ENCODE measurements at places on chromosomes 12 and 14.

- no peak for DNase-seq
Measured at GRCh38 chr12:77725611-77726010, 105.1 kb upstream of the NAV3 start.

- DNase-seq: no peak
Measured at GRCh38 chr14:85519661-85520305, 10.2 kb upstream of the FLRT2 start.

DNA sequence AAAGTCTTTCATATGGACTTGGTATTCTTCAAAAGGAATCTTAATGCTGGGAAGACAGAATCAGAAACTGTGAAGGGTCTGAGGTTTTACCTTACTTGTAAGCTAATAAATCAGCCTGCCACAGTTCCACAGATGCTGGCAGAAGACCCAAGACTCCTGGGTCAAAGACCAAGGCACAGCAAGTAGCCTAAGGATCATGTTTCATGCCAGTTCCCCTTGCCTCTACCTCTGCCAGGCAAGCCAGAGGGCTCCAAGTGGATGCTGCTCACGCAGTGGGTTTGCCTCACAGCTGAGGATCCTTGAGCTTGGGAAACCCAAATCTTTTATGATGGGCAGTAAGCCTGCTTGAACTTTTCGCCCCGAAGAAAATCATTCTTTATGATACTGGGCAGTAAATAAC, 15.2 kb upstream of the RXYLT1 start:
- DNase-seq: no peak

GRCh38 chr12:110010853-110011723, 11.9 kb downstream of the ANKRD13A start:
- DNase-seq: peak; percentile 22

DNA sequence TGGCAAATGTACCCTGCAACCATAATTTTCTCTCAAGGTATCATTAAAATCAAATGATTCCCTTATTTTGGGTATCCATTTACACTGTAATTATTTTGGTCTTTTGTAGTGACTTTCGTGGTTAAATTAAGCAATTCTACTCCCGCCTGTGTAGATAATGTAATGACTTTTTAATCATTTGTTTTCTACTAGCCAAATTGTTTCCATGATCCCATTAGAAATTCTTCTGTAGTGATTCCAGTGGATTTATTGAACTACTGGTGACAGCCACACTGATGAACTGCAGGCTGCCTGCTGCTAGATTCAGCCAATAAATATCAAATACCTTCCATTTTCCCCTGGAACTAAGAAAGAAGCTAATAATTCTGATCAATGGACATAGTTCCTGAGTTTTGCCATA, 96.0 kb downstream of the WIF1 start:
- no peak for DNase-seq

DNA sequence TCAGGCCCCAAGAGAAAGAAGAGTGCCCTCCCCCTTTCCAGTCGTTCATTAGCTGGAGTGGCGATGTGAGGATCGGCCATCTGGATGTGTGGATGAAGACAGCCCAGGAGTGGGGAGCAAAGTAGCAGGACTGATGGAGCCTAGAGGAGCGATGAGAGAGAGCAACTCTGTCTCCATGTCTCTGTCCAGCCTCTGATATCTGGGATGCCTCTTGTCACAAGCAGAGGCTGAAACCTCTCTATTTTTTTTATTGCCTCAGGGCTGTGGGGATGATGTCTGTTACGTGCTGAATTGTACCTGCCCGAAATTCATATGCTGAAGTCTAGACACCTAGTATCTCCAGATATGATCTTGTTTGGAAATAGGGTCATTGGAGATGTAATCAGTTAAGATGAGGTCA, 2.7 kb downstream of the SERPINA11 start:
- DNase-seq: no peak

DNA sequence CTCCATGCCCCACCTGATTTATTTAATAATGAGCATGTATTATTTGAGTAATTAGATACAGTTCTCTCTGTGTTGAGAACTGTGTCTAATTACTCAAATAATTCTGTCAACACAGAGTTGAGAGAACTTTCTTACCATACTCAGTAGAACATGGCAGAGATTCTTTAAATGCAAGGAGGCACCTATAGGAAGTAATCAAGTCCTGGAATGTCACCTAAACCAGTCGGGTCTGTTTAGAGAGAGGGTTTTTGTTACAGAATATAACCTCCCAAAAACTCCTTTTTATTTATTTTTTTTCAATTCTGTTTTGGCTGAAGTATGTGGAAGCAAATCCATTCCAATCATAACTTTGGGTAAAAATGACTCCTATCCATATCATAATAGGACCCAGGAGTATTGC, 37.5 kb upstream of the CIT start:
- no peak for DNase-seq

DNA sequence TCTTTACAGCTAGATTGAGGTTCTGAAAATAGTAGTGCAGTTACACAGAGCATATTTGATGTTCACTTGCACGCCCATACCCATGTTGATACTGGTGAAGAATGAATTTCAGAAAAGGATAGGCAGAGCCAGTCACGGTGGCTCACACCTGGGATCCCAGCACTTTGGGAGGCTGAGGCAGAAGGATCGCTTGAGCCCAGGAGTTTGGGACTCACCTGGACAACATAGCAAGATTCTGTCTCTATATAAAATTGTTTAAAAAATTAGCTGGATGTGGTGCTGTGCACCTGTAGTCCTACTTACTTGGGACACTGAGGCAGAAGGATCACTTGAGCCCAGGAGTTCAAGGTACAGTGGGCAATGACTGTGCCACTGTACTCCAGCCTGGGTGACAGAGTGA, 56.6 kb downstream of the MDM2 start:
- DNase-seq: no peak

DNA sequence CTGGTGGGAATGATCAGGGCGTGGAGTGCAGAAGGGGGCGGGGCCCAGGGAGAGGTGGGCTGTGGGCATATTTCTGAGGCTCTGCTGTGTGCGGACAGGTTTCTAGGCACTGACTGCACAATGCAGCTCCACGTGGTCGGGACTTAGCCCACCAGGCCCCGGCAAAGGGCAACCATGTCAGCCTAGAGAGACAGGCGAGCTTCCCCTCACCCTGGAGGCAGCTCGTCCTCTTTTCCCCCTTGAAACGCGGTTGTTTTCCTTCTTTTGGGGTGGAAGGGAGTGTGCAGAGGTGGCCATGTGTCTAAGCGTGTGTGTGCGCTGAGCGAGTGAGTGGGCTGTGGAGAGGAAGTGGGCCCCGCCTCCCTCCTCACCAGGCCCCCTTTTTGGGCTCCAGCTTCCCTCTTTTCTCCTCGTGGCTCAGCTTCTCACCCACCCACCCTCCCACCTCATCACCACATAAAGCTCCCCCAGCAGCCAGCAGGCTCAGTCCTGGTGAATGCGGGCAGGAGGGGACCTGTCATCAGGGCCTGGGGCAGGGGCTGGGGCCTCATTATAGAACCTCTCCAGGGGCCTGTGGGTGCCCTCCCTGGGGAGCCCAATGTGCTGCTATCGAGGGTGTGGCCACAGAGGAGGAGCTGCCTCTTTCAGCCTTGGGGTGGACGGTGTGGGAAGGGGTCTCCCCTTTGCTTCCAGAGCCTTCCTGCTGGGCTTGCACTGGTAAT, 22.0 kb downstream of the LRTM2 start:
- DNase-seq: peak; percentile 91

DNA sequence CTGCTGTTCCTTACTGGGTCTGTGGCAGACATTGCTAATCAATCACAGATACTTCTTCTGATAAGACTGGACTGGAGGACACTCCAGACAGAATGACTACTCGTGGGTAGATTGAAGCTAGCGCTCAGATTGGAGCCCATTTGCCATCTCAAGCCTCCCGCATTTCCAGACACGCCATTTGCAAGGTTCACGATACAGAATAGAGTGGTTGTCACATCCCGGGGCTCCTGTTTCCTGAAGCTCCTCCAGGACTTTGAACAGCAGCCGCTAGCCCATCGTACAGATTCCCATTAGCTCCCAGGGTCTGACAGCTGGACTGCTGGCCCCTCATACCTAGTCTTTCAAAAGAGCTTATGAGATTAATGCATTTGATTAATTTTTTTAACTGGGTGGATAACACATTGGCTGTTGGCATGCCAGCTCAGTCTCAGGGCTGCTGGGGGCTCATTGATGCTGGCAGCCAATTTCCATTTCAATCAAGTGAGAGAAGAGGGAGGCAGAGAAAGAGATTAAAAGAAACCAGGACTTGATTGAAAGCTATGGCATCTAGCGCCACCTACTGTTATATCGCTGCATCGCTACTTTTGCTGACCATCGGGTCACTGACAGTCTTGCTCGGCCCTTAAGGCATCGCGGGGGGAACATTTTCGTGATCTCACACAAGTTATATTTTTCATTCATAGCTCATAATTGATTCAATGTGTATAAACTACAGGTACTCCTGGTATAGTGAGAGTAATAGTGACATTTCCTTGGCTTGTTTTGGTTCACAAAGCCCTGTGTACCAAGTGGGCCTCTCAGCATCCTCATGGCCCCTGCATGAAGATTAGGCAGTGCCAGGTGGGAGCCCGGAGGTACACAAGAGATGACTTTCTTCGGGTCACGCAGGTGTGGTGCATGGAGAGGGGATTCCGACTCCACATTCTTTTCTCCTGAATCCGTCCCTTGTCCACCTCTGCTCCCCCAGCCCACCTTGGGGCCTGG, 78.6 kb downstream of the CCDC60 start:
- DNase-seq: peak; percentile 78

GRCh38 chr14:65879248-65880009, 466.9 kb downstream of the FUT8 start:
- peak; percentile 72 for DNase-seq

DNA sequence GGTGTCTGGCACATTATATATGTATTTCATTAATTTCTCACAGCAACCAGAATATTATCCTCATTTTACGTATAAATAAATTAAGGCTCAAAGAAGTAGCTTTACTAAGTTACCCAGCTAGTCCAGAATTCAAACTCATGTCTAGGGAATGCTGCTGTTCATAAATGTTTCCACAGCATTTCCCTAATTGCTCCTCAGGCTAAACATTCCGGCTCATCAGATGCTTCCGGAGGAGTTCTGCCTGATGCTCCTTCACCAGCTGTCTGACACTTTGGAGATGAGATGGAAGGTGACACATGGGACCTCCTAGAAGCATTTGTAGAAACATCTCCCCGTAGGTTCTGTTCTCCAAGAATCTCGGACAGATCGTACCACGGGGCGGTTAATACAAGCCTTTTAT, 12.1 kb downstream of the KRT85 start:
- DNase-seq: no peak

- no peak for DNase-seq
Measured at GRCh38 chr12:97200181-97200580, 262.4 kb upstream of the RMST start.

DNA sequence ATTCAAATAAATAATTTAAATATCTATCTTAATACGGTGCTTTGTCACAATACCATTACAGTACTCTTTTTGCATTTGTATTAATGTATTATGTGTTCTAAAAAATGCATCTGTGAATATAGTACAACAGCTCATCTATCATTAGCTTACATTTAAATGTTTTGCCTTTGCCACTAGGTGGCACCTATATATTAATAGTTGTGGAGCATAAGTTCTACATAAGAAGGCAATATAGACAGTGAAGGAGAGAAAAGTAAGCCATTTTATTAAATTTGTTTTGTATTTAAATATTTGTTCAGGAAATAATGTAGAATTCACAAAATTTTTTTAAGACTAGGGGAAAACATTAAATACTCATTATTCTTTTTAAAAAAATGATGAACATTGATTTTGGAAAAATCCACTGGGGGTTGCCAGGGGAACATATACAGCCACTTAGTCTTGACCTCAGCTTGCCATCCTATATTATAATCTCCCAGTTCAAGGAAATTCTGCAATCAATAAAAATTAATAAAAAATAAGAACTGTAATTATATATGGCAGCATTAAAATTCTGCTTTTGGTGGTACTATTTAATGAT, 9.8 kb downstream of the CCER1 start:
- no peak for DNase-seq

- DNase-seq: peak; percentile 45
Measured at GRCh38 chr12:89840162-89840922, 131.7 kb upstream of the ATP2B1 start.

GRCh38 chr12:99253068-99253467, 394.5 kb upstream of the GARIN6 start:
- DNase-seq: no peak

GRCh38 chr14:45120096-45120495, 14.2 kb downstream of the FKBP3 start:
- DNase-seq: peak; percentile 4

DNA sequence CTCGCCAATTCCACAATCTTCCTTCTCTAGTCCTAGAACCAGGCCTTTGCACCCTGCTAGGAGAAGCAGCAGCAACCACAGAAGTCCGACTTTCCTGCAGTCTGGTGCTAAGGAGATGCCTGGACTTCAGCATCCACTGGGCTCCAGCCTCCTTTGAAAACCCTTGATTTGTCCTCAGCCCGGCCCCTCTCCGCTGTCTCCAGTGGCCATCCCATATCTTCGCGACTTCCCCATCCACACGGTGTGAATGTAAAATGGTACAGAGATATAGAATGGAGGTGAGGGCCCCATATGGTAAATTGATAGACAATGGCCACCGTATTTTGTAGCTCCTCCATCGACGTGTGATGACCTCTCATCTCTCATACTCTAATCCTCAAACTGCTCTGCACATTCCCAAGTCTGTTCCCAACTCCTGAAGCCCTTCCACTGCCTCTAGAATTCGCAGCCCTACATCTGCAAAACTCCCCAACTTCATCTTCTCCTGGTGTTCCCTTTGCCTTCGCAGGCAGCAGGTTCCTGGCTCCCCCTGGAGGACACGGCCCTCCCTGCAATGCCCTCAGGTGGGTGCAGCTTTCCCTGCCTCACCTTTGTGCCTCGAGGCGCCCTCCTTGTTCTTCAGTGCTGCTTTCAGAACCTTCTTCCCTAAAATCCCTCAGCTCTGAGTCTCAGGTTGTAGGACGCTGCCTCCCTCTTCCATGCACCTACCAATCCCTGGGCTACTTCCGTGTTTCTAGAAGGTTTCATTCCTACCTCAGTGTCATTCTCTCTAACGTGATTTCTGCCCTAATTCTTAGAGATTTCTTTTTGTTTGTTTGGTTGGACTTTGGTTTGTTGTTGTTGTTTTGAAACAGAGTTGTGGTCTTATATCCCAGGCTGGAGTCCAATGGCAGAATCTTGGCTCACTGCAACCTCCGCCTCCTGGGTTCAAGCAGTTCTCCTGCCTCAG, 36.7 kb downstream of the TMBIM6 start:
- peak; percentile 35 for DNase-seq

GRCh38 chr12:116150452-116150851, 127.0 kb downstream of the MED13L start:
- no peak for DNase-seq

GRCh38 chr14:90302529-90303303, 29.0 kb downstream of the NRDE2 start:
- DNase-seq: no peak

DNA sequence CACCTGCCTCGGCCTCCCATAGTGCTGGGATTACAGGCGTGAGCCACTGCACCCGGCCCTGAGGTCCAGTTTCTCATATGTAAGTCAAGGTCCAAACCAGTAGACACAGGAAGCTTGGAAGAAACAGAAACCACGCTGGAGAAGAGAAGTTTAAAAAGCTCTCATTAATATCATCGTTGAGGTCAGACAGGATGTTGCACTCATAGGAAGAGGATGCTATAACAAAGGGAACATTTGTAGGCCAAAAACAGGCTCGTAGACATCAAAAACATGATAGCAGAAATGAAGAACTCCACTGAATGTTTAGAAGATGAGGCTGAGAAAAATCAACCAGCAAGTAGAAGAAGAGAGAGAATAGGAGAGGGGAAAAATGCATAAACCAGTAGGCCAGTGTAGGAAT, 46.8 kb downstream of the ACACB start:
- no peak for DNase-seq

All from suppressor macrophage (primary cell).